Epithelial cell of proximal tubule (primary cell): ENCODE measurements at places on chromosomes 1 and 21. TPM values are rescaled to one million over a fixed set of nuclear protein-coding genes. Genes with fewer than 3 reads are reported as not detected.

The CTH gene
- 2.8 and 3.7 TPM in 2 replicates for total RNA-seq

The GNPAT gene
- total RNA-seq: 35.5 and 46.3 TPM in 2 replicates

The OR2G3 gene
- not detected in 2 replicates for total RNA-seq

The SLFNL1 gene
- total RNA-seq: 0.07 TPM in 1 of 2 replicates, not detected in the other

The OR2T4 gene
- not detected in 2 replicates for total RNA-seq

The TTC39A gene
- total RNA-seq: 15.1 and 21.3 TPM in 2 replicates

The EPHA2 gene
- 112 and 131 TPM in 2 replicates for total RNA-seq

The SLC19A1 gene
- 19.3 and 34.7 TPM in 2 replicates for total RNA-seq

The MYCL gene
- 1.2 and 2.6 TPM in 2 replicates for total RNA-seq

The RFX5 gene
- 25.9 and 33.9 TPM in 2 replicates for total RNA-seq

The ZYG11A gene
- 0.86 and 3.3 TPM in 2 replicates for total RNA-seq

The KCNN3 gene
- total RNA-seq: under 0.01 TPM in 1 of 2 replicates, not detected in the other

The GOLT1A gene
- 1.7 and 3.0 TPM in 2 replicates for total RNA-seq

The LYPLAL1 gene
- total RNA-seq: 11.1 and 19.4 TPM in 2 replicates

The PHTF1 gene
- total RNA-seq: 18.9 and 32.9 TPM in 2 replicates

The CFH gene
- total RNA-seq: 1.4 and 9.2 TPM in 2 replicates

The RNU1-1 gene
- total RNA-seq: under 0.01 TPM in 2 replicates

The ST3GAL3 gene
- total RNA-seq: 10.8 and 18.3 TPM in 2 replicates

The KCNA3 gene
- not detected in 2 replicates for total RNA-seq

The CR1L gene
- not detected in 2 replicates for total RNA-seq

The ELAPOR1 gene
- total RNA-seq: 0.29 TPM in 1 of 2 replicates, not detected in the other

The SPRR4 gene
- total RNA-seq: not detected in 2 replicates

The BCAN gene
- total RNA-seq: not detected in 2 replicates

The FAM131C gene
- 0.46 TPM in 1 of 2 replicates, not detected in the other for total RNA-seq

The BACE2 gene
- 38.3 and 60.9 TPM in 2 replicates for total RNA-seq

The VCAM1 gene
- total RNA-seq: 14.0 and 49.2 TPM in 2 replicates

The MYOG gene
- total RNA-seq: not detected in 2 replicates

The TSPEAR gene
- total RNA-seq: not detected in 2 replicates

The OR11L1 gene
- total RNA-seq: not detected in 2 replicates

The OXCT2 gene
- 12.4 and 15.0 TPM in 2 replicates for total RNA-seq

The GIPC2 gene
- 1.4 and 1.5 TPM in 2 replicates for total RNA-seq

The ENAH gene
- total RNA-seq: 37.7 and 39.0 TPM in 2 replicates

The SLC2A5 gene
- total RNA-seq: not detected in 2 replicates

The ATP1A4 gene
- not detected in 2 replicates for total RNA-seq

The TRPM2 gene
- total RNA-seq: 0.52 and 1.7 TPM in 2 replicates

The LCE1A gene
- total RNA-seq: not detected in 2 replicates

The FAM151A gene
- total RNA-seq: not detected in 2 replicates

The SERINC2 gene
- 45.8 and 56.3 TPM in 2 replicates for total RNA-seq

The LCE2B gene
- not detected in 2 replicates for total RNA-seq

The PPIAL4G gene
- not detected in 2 replicates for total RNA-seq

The HECTD3 gene
- total RNA-seq: 32.8 and 36.6 TPM in 2 replicates

The ITGB2 gene
- 3.0 and 3.5 TPM in 2 replicates for total RNA-seq

The TOR1AIP2 gene
- total RNA-seq: 47.7 and 57.4 TPM in 2 replicates

The AQP10 gene
- not detected in 2 replicates for total RNA-seq

The CELSR2 gene
- total RNA-seq: 8.2 and 14.2 TPM in 2 replicates

The AMY2A gene
- not detected in 2 replicates for total RNA-seq

The DLGAP3 gene
- total RNA-seq: 0.22 and 0.81 TPM in 2 replicates

The APCS gene
- not detected in 2 replicates for total RNA-seq

The TMEM269 gene
- total RNA-seq: not detected in 2 replicates

The NSL1 gene
- 31.2 and 52.6 TPM in 2 replicates for total RNA-seq

The FMN2 gene
- 0.43 and 0.86 TPM in 2 replicates for total RNA-seq

The SYT2 gene
- not detected in 2 replicates for total RNA-seq

The LGR6 gene
- under 0.01 TPM in 1 of 2 replicates, not detected in the other for total RNA-seq
